ENCODE measurements at places on chromosomes 5 and 9.

GRCh38 chr5:134965271-134965825, 2.4 kb upstream of the CATSPER3 start:
- DNase-seq: no peak

DNA sequence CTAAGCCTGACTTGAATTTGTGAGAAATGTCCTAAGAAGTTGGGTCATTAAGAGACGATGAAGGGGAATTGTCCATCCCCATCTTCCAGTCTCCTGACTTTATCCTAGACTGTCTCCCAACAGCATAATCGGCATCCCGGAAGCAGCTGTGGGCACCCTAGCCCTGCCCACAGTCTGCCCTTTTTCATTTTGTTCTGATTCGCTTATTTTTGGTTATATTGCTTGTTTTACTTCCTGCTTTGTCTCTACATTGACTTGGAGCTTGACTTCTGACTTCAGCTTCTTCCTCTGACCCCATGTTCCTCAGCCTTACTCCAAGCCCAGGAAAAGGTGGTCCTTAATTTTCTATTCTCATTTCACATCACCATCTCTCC, 41.8 kb downstream of the UGCG start:
- DNase-seq: no peak

DNA sequence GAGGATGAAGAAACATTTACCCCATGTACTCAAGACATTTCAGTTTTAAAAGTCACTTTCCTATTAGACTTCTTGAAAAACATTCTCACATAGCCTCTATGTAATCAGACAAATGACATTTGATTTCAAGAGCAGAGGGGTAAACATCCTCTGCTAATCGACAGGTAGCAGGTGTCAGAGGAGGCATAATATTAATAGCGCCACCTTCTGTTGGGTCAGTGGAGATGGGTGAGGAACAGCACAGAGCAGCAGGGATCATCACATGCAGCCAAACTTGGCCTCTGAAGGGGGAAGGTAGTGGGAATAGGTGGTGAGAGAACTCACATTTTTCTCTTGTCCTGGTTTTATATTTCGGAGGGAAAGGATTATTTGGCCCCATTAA, 3.3 kb upstream of the LSM11 start:
- no peak for DNase-seq

DNA sequence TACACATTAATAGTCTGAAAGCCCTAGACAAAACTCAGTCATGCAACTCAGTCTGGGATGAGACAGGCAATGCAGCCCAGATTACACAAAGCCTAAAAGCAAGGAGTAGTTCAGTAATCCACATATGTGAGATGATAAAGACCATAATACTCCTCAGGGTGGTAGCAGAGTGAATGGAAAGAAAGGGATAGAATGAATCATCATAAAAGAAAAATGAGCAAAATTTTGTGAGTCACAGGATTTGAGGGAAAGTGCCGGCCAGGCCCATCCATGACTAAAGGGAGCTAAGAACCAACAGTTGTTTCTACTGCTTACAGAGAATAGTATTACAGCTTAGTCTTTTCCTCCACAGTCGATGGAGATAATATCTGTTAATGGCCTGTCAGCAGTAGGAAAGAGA, 90.0 kb upstream of the POU5F2 start:
- no peak for DNase-seq

GRCh38 chr9:70101265-70101664, 57.6 kb downstream of the MAMDC2 start:
- no peak for DNase-seq

DNA sequence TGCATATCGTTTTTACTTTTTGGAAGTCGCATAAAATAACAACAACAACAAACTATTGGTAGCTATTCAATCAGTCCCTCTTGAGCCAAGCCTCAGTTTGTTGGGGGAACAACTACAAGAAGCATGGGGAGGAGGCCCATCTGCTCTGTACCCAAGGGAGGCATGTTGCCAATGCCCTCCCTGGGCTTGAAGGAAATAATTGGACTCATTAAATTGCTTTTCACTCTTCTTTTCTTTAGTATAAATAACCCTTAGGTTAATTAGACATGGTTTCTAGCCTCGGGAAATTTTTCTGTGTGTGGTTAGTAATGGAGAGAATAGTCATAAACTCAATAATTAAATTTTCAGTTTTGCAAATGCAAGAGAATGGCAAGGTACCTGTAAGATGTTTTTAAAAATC, 500.7 kb downstream of the TLE4 start:
- no peak for DNase-seq

- DNase-seq: no peak
These were observed 307.1 kb downstream of the PRR16 start for GRCh38 chr5:120771202-120771601.

GRCh38 chr9:105901514-105902109, 207.3 kb downstream of the TMEM38B start:
- DNase-seq: no peak

- DNase-seq: no peak
These were observed 49.6 kb upstream of the ABCA1 start for GRCh38 chr9:104977580-104977979.

All from T follicular helper cell (primary cell).